COR-L47 (cell line): ENCODE measurements at places on chromosomes 2 and 18.

GRCh38 chr18:41954827-41955613, at the start of gene PIK3C3:
TSS of gene PIK3C3 (plus strand) at chr18:41955234. CDS start at chr18:41955292, 58 bp downstream.
- peak; percentile 97 for DNase-seq

- DNase-seq: no peak
Measured at GRCh38 chr18:33712719-33713118, 134.7 kb downstream of the ASXL3 start.

GRCh38 chr2:192099742-192100141, 95.0 kb downstream of the TMEFF2 start:
- DNase-seq: no peak

- no peak for DNase-seq
Measured at GRCh38 chr2:36528766-36529392, 69.1 kb downstream of the FEZ2 start.

DNA sequence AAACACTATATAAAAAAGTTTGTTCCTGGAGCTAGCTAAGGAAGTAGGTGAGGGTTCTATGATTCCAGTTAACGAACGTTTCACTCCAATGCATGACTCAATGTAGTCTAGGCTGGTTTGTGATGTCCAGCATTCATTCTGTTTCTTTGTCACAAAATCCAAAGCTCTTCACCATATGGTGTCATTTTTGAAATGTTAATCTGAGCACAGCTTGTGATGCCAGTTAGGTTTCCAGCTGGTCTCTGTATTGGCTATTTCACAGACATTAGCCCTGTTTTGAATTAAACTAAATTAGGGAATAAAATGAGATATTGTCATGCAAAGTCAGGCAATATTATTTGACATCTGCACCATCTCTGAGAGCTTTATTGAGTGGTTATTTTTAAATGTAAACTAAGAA, 159.4 kb downstream of the RBM43 start:
- no peak for DNase-seq

DNA sequence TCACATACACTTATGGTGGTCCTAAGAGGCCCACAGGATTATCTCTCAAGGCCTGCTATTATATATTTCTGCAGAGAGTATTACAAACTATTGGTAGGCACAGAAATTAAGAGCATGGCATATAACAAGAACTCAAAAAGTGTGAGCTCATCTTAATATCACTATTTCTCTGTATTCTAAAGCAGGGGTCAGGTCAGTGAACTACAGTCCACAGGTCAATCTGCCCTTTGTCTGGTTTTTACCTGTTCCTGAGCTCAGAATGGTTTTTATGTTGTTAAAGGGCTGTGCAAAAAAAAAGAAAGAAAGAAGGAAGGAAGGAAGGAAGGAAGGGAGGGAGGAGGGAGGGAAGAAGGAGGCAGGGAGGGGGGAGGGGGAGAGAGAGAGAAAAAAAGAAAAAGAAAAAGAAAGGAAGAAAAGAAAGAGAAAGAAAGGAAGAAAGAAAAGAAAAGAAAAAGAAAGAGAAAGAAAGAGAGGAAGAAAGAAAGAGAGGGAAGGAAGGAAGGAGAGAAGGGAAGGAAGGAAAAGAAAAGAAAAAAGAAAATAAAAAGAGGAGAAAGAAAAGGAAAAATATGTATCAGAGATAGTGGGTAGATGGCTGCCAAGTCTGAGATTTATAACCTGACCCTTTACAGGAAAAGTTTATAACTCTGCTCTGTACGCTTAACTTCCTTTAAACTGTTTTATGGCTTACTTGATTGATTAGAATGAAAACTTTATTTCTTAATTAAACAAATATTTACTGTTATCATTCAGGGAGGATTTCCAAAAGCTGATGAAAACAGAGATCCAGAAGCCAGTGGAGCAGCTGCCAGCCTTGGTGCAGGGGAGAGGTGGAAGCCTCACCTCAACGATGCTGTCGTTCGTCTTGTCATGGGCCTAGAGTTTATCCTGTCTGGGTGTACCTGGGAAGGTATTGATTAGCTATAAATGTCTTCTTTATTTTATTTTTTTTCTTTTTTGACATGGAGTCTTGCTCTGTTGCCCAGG, 11.2 kb upstream of the SCYGR1 start:
- no peak for DNase-seq

- DNase-seq: no peak
Measured at GRCh38 chr2:133390156-133390555, 178.1 kb downstream of the NCKAP5 start.

DNA sequence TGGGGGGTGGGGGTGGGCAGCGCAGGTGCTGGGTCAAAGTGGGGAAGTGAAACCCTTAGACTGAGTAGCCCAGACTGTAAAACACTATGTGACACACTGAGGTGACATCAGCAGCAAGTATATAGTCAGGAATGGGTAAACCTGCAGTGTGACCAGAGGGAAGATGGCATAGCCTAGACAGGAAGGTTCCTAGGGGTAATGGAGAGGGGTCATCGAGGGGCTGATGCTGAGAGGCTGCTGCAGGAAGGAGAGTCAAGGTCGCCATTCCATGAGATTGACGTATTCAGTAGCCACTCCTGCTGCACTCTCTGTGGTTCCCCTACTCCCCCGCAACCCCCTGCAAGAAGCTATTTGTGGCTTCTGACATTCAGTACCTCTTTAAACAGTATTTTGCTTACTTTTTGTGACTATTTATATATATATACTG, 111.7 kb downstream of the CHST9 start:
- DNase-seq: no peak

DNA sequence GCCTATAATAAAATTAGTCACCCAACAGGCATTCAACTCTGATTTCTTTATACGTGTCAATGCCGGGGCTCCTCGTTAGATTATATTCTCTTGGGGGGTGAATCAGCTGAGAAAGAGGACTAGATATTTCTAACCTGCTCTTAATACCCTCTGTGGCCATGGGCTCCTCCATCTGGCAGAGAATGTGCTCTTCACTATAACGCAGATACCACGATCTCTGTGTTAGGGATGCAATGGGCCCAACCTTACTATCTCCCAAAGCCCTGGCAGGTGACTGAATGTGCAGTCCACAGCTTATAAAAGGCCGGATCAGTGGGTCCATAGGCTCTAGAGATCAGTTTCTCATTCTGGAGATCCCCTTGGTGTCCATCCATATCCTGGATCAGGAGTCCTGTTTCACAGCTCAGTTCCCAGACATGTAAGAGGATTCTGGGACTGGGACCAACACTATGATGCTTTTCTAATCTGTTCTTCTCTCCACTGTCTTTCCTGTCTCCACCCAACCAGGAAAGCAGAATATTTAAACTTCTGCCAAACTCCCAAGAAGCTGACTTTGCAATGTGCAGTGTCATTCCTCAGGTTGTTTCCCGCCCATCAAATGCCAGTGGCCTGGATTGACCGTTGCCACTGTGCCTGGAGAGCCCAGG, 71.4 kb upstream of the CELF4 start:
- no peak for DNase-seq

GRCh38 chr18:12376754-12377555, at the start of gene AFG3L2:
TSS of gene AFG3L2 (minus strand) at chr18:12377227. CDS start at chr18:12377082, 145 bp downstream.
- DNase-seq: peak; percentile 100

DNA sequence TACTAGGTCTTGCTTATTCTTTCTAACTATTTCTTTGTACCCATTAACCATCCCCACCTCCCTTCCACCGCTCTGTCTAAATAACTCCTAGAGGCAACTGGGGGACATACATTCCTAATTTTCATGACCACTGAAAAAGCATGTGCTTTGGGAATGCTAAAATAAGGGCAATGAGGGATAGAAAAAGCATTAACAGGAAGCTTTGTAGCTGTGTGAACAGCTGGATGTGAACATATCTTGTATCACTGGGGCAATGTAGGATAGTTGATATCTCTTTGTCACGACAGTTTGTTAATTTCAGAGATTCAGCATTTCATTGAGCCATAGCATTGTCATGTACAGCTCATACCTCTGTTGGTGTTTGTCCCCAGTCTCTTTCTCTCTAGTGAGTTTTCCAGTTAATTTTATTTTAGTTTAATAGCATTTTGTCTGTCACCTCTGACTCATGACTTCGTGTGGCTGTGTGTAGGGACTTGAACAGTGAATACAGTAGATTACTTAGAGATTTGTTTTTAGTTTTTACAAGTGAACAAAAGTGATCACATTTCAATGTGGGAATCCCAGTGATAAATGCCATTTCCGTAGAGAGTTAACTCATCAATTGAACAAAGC, 230.3 kb upstream of the NRP2 start:
- DNase-seq: no peak

DNA sequence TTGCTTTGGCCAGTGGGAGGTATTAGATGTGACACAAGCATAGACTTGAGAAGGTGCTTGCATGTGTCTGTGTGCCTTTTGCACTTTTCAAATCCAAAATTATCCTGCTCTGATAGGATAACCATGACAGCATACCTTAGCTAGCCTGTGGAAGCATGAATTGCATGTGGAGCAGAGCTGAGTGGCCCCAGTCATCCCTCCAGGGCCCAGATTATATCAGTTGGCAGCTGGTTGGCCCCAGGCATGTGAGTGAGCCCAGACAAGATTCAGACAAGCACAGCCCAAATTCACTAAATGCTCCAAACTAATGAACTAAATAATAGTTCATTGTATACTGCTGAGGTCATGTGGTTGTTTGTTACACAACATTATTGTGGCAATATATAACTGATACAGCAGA, 18.8 kb downstream of the TACR1 start:
- DNase-seq: no peak

DNA sequence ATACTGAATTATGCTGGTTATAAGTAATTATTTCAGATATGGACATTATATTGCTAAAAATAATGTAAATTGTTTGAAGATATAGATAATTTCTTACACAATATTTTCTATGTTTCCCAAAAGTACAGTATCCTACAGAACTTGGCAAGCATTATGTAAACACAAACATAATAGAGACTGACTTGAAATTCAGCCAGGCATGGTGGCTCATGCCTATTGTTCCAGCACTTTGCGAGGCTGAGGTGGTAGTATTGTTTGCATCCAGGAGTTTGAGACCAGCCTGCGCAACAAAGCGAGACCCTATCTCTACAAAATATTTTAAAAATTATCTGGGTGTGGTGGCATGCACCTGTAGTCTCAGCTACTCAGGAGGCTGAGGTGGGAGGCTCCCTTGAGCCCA, 1300.5 kb upstream of the DDX18 start:
- peak; percentile 62 for DNase-seq

DNA sequence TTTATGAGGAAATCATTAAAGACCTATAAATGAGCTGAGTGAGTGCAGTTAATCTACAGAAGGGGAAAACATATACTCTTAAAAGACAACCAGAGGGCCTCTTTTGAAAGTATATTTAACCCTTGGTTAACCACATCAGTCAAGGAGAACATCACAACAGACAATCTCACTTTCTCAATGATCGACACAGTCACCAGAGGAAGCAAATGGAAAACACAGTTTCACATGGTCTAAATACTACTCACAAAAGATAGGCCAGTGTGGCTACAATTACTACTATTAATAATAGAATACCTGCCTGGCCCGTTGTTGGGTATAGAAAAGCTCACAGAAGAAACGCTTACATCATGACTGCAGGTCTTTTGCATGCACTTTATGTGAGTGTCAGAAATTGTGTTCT, 426.2 kb downstream of the NCKAP5 start:
- DNase-seq: no peak

- no peak for DNase-seq
Measured at GRCh38 chr18:13915995-13916431, 677 bp upstream of the MC2R start.

GRCh38 chr2:211609127-211609526, 929.5 kb downstream of the ERBB4 start:
- DNase-seq: no peak

DNA sequence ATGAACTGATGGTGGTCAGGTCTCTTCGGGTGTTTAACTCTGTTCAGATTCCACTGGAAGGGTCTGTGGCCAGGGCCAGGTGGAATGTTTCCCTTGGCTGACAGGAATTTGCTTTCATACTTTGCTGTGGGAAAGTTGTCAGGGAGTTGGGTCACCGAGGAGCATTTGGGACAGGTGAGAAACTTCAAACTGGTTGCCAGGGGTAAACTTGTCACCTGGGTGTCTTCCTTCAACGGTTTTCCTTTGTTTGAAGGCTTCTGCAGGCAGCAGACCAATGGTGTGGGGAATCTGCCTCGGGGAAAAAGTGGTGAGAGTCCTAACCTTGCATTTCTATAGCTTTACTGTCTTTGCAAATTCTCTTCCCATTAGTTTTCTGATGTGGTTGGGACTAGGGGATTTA, 92.2 kb downstream of the TGFA start:
- no peak for DNase-seq

- DNase-seq: no peak
Measured at GRCh38 chr2:44246840-44247369, 28.4 kb upstream of the SLC3A1 start.

DNA sequence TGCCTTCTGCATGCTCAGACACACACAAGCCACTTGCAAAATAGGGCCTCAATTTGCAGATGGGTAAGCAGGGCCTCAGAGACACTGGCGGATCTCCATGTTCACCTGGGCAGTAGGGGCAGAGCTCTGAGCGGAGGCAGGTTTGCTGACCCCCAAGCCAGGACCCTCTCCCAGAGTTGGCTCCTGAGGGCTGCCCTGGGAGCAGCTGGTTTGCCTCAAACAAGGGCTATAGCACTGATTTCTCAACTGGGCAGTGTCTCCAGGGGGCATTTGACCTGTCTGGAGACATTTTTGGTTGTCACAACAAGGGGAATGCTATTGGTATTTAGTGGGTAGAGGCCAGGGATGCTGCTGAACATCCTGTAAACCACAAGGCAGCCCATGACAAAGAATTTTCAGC, 11.6 kb downstream of the GLI2 start:
- DNase-seq: no peak

GRCh38 chr2:58484221-58484620, 243.1 kb upstream of the FANCL start:
- DNase-seq: no peak

DNA sequence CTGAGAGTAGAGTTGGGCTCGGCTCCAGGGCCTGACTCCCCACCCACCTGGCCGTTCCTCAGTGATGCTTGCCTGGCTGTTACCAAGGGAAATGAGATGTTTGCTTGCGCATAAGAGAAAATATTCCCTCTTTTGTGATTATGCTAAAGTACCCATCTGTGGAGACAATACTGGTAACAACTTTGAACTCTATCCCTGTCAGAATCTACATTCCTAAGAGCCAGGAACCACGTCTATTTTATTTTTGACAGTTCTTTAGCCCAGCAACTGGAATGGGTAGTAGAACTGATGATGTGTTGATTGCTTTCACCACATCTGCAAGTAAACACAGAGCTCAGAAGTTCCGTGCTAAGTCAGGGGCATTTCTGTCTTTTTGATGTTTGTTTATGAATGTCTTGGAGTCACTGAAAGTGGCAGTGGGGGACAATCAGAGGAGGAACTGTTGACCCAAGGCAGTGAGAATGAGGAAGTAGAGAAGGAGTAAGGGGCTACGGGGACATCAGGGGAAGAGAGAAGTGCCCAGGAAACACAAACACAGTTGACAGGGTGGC, 348.3 kb upstream of the SOX11 start:
- no peak for DNase-seq

DNA sequence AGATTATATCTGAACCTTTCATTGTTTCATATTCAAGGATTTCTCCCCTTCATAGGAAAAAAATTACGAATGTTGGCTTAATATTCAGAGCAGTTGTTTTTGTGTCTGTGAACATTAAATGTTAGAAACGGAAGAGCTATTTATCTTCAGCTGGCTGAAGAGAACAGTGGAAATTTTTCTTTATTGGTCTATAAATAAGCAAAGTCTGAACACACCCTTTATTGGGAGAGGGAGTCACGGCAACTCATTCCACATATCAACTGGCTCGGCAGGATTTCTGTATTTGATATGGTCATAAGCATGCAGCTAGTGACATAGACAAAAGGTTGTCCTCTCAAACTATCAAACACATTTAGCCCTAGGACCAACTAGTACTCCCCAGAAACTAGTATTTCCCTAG, 468.4 kb upstream of the HNRNPA3 start:
- DNase-seq: no peak
